ENCODE measurements at places on chromosomes 6 and 20.

- DNase-seq: no peak
Observed at GRCh38 chr6:36959555-36960250, 5.2 kb downstream of the PI16 start.

DNA sequence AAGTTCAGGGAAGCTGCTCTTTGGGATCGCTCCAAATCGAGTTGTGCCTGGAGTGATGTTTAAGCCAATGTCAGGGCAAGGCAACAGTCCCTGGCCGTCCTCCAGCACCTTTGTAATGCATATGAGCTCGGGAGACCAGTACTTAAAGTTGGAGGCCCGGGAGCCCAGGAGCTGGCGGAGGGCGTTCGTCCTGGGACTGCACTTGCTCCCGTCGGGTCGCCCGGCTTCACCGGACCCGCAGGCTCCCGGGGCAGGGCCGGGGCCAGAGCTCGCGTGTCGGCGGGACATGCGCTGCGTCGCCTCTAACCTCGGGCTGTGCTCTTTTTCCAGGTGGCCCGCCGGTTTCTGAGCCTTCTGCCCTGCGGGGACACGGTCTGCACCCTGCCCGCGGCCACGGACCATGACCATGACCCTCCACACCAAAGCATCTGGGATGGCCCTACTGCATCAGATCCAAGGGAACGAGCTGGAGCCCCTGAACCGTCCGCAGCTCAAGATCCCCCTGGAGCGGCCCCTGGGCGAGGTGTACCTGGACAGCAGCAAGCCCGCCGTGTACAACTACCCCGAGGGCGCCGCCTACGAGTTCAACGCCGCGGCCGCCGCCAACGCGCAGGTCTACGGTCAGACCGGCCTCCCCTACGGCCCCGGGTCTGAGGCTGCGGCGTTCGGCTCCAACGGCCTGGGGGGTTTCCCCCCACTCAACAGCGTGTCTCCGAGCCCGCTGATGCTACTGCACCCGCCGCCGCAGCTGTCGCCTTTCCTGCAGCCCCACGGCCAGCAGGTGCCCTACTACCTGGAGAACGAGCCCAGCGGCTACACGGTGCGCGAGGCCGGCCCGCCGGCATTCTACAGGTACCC, at the start of gene ESR1:
Gene ESR1, plus strand, starts transcription at position 170 of the 858 bp plus-strand sequence. Its CDS starts 231 bp downstream, at position 401.
- no peak for DNase-seq

- DNase-seq: no peak
Observed at GRCh38 chr20:35111141-35111888, 18.7 kb upstream of the TRPC4AP start.

- no peak for DNase-seq
Observed at GRCh38 chr6:135226537-135226936, 45.4 kb downstream of the MYB start.

GRCh38 chr20:1830240-1830639, 65.0 kb upstream of the SIRPA start:
- no peak for DNase-seq

GRCh38 chr6:166461821-166462460, 79.2 kb upstream of the MPC1 start:
- DNase-seq: no peak

- no peak for DNase-seq
Observed at GRCh38 chr20:44701118-44701857, 13.9 kb upstream of the CCN5 start.

GRCh38 chr20:60244373-60245146, 286.3 kb downstream of the CDH26 start:
- no peak for DNase-seq

DNA sequence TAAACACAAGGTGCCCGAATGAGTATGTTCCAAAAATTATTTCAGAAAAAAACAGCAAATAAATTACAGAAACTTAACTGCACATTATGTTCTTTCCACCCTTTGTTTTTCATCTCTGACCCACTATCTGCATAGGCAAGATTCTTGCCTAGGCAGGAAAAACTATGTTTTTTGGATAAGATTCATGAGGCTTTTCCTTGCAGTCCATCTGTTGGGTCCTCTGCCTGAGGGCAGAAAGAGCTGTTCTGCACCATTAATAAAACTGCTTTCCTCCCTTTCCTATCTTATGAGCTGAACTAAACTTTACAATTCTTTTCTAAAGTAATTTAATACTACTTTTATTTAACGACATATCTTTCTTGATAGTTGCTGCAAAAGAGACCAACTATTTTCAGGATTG, 21.1 kb downstream of the ENPP1 start:
- DNase-seq: no peak

DNA sequence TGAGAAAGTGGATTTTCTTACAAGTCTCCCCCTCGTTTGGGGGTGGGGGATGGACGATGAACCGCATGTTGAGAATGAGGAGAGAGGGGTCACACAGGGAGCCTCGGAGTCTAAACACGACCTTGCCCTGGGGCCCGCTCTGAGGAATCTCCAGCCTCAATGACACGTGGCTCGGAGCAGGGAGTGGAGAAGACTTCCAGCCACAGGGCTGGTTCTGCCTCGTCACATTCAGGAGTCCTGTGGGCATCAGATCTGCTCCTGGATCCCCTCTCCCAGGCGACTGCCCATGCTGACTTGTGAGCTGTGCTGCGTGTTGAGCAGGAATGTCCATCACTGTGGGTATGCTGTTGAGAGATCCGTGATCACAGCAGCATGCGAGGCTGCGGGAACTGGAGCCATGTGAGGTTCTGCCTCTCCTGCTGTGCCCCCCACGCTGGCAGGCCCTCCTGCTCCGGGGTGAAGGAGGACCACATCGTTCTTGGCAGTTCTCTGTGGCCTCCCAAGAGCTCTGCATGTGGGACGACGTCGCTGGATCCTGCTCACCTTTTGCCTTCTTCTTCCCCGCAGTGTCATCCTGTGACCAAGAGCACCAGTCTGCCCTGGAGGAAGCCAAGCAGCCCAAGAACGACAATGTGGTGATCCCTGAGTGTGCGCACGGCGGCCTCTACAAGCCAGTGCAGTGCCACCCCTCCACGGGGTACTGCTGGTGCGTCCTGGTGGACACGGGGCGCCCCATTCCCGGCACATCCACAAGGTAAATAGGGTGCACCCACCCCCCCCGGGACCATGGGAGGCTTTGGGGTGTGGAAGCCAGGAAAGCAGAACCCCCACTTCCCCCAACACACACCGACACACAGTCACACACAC, 157.5 kb downstream of the SMOC2 start:
- no peak for DNase-seq

DNA sequence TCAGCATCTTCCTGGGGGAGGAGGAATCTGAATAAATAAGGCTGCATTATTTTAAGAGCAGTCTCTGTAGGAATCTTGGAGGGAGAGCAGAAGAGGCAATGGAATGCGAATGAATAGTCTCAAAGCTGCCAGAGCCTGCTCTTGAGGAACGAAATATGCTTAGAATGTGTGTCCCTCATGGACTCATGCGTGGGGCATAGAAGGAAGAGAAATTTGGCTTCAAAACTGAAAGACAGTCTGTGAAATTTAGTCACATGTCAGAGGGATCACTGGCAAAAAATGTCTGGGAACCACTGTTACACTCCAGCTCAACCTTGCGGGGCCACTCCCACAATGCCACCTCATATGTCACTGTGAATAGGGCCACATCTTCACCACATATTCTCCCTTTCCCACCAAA, 95.5 kb downstream of the GJA10 start:
- no peak for DNase-seq

DNA sequence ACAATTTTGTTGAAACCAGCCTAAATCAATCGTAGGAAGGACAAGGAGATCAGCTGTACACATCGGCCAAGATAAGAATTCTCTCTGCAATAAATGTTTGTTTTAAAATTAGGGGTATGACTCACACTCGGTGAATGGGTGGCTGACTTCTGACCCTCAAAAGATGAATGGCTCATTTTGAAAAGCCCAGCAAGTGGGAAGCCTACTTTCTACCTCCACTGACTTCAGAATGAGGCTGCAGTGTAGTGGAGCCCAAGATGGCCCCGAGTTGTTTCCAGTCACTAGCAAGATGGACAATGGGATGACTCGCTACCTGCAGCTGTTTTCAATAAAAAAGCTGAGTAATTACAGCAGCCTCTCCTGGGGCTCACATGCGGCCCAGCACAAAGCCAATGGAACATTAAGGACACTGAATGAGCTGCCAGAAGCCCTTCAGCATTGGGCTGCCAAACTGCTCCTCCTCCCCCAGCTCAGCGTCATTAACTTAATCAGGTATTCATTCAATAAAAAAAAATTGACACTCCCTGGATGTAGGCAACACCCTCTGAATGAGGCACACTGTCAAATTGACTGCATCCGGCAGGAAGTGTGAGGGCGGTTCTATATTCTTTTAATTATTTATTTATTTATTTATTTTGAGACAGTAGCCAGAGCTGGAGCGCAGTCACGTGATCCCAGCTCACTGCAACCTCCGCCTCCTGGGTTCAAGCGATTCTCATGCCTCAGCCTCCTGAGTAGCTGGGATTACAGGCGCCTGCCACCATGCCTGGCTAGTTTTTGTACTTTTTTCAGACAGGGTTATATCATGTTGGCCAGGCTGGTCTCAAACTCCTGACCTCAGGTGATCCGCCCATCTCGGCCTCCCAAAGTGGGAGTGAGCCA, 107.3 kb downstream of the GMPR start:
- DNase-seq: no peak

GRCh38 chr6:71332012-71332411, 43.4 kb downstream of the OGFRL1 start:
- DNase-seq: no peak

DNA sequence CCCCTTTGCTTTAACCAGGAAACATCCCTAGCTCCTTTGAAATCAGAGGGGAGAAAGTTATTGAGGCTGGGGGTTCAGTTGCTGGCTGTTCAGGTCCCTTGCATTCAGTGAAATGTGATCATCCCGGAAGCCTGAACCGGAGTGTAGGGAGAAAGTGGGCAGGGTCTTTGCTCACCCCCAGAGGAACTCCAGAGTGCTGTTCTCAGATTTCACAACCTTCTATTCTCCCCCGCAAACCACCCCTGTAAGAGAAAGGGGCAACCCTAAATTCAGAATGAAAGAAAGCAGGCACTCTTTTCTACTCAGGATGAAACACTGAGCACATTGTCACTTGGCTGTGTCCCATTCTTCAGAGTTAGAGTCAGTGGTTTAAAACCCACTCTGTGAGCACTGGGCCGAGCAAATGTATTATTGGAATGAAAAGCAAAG, 139.8 kb downstream of the KHDC1L start:
- no peak for DNase-seq

DNA sequence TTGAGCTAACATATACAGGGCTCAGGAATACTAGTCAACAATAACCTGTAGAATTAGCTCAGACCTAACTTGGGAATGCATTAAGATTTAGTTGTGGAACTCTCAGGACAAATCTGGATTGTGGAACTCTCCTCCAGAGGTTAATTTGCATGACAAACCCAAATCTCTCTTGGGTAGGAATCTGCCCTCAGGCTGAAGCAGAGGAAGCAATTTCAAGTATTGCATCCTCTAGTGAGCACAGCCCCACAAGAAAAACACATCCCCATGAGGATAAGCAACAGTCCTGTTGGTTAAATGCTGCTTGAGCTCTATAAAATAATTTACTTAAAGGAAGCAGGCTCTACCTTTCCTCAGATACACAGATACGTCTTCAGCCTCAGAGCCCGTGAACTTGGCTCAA, 170.9 kb upstream of the STXBP5 start:
- DNase-seq: no peak

DNA sequence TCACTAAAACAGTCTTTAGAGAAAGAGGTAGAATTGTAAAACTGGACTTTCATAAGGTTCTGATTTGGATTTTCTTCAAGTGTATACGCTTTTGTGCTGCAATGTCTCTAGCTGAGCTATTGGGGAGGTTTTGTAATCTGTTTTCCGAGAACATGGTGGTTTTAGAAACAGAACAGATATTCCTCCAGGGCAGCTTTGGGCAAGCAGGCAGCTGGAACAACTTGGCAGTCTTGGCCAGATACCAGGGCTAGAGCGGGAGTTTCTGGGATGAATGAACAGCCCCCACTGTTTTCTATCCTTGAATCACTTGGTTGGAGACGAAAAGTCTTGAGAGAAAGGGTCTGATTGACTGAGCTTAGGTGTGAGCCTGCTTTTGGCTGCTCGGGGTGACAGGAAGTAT, 17.1 kb upstream of the ARMC2 start:
- DNase-seq: no peak

DNA sequence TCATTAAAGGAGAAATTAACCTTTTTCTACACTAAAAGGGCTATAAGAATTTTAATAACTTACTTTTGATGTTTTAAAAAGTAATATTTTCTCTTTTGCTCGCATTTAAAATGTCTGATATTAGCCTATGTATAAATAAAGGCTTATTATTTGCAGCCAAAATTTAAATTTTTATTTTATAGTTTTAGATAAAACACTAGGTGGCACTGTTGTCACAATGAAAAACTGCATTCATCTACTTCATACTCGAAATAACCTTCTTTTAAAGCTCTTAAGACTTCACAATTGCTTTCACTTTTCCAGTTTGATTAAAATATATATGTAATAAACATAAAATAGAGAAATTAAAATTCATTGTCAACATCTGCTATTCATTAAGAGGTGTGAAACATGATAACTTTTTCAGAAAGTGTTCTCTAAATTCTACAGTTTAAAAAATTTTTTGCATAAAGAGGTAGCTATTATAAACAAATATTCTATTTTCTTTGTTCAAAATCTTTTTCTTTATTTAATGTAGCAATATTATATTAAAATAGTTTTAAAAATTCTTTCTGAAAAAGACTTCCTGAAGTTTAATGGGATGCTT, 78.8 kb upstream of the DEFB112 start:
- no peak for DNase-seq

DNA sequence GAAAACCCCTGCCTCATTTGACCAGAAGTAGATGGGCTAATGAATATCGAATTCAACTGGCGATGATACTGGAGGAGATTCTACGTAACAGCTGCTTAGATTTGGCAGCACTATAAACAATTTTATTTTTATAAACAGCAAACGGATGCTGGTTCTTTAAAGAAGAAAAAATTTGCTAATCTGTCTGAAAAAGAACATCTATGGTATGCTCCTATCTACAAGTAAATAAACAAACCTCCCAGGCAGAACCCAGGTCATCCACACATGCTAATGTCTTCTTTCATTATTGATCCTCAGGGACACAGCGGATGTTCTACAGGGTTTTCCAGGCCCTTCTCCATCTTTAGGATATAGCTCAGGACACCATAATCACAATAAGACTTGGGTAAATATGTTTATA, 291.3 kb downstream of the ALDH8A1 start:
- DNase-seq: no peak

DNA sequence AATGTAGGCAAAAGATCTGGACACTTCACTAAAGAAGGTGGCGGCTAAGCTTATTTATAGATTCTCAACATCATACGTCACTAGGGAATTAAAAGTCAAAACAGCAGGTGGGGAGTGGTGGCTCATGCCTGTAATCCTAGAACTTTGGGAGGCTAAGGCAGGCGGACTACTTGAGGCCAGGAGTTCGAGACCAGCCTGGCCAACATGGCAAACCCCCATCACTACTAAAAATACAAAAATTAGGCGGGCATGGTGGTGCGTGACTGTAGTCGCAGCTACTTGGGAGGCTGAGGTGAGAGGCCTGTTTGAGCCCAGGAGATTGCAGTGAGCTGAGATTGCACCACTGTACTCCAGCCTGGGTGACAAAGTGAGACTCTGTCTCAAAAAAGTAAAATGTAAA, 74.6 kb downstream of the GPX5 start:
- DNase-seq: no peak

Measured in stimulated activated CD4-positive, alpha-beta T cell treated with anti-CD3 and anti-CD28 coated beads, Interleukin-1b, Interleukin-23, amount 100 ng/mL, for 1 hour (primary cell).